ENCODE measurements at places on chromosomes 2 and 18. TPM values are rescaled to one million over a fixed set of nuclear protein-coding genes. Genes with fewer than 3 reads are reported as not detected.

Gene COX7A2L
- total RNA-seq = 151 TPM

- DNase-seq = no peak
These were observed 127.7 kb downstream of the RAPGEF4 start for GRCh38 chr2:172863341-172863740.

DNA sequence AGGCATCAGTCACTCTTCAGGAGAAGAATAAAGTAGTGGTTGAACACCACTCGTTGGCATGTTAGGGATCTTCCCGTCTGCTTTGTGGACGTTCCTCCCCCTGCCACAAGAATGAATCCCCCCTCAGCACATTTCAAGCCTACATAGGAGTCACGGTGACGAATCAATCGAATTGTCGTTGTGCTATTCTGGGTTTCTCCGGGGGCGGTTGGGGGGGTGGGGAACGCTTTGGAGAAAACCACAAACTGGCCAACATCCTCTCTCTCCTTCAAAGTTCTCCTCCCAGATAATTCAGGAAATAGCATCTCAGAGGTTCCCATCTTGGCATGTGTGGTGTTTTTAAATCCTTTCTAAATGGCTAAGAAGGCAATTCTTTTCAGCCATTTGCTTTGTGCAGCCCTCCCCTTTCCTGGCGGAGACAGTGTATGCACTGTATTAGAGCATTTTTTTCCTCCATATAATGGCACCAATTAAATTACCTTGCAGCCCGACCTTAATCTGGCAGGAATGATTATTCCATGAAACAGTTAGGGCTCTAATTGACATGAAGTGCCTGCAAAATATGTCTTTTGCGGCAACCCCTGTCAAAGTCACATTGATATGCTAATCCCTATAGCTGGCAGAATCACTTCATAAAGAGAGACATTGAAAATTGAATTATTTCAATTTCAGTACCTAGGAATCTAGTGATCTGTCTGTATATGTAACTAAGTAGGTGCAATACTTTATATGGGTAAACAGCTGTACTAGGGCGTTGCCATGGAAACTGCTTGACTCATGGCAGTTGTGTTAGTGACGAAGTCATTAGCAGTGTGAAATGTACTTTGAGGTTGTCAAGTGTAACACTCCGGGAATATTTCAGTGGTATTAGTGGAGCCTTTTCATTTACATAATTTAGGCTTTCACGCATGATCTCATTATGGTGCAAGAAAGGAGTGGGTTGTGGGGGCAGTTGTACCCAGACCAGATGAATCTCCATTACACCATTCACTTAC lies 323.4 kb upstream of the SLC14A2 start:
- no peak for DNase-seq

DNA sequence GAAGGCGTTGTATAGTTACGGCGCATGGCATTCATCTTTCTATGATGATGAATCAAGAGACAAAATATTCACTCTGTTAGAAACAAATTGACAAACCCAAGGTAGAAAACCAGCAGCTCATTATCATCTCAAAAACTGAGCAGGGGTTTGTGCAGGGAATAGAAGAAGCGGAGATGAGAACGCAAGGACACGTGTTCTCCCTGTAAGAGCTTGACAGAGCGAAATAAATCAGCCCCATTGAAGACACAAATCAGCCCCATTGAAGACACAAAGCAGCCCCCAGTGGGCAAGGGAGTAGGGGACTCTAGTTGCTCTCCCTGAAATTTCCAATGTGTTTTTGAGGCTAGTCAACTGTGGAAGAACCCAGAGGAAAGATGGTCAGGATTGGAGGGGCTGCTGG lies 199.2 kb downstream of the EPHA4 start:
- DNase-seq = no peak

Measured in sigmoid colon (tissue), 7 donors.